NCI-H1694 (cell line): ENCODE measurements at places on chromosomes 12 and 14.

DNA sequence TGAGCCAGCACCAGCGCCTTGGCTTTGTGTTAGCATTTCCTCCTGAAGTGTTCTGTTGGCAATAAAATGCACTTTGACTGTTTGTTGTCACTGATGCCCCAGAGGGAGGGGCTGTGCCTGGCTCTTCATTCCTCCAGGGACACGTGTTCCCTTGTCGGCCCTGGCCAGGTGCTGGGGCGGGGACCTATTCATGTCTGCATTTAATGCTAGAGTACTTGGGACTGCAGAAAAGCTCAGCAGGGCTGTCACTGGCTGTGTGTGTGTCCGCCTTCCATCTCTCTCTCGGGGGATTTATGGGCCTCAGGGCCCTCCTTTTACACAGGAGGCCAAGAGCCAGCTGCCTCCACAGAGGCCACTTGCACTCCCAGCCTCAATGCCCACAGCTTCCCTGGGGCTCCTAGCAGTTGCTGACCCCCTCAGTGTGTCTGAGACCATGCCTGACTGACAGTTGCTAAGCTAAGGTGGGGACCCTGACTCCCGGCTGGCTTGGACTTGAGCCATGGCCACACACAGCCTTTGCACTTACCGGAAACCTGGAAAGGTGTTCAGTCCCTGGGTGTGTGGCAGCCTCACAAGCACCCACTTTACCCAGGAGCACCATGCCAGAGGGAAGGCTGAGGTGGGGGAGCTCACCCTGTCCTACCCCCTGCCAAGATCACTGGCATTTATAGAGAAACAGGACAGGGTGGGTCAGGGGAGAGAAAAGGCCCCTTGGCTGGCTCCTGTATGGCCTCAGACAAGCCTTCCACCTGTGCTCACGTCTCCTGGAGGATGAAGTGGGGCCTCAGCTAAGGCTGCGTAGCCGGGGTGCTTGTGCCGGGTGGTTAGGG is 27.8 kb downstream of the HIP1R start:
- no peak for DNase-seq

- no peak for DNase-seq
Observed at GRCh38 chr12:21751517-21751916, 23.0 kb downstream of the KCNJ8 start.

DNA sequence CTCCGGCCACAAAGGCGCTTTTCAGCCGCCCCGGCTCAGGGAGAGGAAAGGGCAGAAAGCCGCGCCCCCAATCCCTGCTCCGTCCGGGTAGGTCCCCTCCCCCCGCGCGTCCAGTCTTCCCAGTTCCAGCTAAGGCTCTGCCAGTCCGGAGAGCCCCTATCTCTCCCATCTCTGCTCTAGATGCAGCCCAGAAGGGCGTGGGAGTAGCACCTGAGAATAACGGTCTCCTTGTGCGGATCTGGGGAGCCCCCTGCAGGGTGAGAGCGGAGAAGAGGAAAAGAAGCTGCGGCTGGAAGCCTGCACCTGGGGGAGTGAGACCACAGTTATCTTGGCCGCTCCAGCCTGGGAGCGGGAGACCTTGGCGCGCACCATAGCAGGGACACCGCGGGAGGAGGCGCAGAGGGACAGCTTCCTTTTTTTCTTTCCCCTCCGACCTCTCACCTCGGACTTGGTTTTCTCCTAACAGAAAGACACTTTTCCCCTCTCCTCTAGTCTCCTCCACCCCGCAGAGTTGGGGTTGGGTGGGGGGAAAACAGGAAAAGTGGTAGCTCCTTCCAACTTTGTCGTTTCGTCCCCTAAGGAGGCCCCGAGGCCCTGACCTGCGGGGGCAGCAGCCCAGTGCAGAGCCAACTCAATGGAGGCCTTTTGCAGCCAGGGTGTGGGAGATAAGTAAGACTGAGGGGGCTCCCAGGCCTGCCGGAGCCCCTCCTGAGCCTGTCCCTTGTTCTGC is 2.4 kb downstream of the DHH start:
- no peak for DNase-seq

DNA sequence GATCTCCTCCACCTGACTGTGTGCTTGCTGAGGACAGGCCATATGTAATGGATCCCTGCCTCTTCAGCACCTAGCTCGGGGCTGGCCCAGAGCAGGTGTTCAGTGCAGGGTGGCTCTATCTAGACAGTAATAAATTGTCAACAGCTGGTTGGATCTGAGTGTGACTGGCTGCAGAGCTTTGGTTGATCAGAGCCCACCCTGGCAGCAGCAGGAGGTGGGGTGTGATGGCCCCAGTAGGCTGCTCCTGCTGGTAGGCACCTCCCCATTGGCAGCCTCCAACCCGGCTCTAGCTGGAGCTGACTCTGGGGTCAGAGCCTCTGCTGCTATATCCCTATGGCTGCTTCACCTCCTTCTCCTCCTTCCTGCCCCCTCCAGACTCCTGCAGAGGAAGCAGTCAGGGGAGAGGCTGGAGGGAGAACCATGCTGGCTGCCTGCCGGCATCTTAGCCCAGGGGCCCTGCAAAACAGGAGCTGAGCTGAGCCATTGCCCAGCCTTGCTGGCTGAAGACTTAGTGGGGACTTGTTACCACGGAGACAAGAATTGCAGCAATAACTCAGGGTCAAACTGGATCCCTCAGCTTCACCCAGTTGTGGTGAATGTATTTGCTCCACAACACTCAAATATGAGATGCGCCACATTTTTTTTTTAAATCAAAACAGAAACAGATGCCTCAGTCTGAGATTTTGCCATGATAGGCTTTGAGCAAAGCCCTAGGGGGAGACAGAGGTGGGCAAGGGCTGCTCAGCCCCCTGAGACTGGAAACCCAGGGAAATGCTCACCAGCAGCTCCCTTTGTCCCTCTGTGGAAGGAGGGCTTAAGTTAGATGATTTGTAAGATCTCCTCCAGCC is 22.2 kb downstream of the TMEM63C start:
- peak; percentile 92 for DNase-seq

DNA sequence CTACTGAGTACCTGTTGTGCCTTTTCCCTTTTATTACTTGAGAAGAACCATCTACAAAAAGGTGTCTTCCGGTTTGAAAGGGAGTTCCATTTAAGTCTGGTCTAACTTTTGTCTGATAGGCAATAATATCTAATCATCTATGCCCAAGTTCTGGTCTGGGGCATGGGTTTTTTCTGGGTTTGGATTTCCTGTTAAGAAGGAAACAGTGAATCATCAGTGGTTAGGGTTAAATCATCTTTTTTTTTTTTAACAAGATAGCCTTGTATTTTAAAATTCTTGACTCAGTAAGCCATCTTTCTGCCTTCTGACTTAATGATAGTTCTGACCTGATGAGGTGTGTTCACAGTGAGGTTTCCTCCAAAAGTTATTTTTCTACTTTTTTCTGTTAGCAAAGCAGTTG is 29.3 kb upstream of the CPNE8 start:
- no peak for DNase-seq

DNA sequence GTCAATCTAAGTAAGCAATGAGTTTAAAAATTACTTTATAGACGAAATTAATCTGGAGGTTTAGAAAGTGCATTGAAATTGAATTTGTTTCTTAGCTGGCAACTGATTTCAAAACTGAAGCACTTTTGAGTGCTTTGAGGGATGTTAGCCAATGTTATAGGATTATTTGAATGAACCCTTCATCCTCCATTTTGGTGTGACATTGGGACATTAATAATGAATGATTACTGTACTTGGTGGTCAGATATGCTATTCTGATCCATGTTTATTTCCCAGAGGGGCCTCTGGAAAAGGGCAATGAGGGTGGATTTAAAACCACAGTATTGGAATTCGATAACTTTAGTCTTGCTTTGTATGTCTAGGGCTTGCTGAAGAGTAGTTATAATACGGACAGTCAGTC is 183.2 kb downstream of the AKAP6 start:
- no peak for DNase-seq

GRCh38 chr12:49543221-49543913 is 4.5 kb downstream of the KCNH3 start:
- no peak for DNase-seq

DNA sequence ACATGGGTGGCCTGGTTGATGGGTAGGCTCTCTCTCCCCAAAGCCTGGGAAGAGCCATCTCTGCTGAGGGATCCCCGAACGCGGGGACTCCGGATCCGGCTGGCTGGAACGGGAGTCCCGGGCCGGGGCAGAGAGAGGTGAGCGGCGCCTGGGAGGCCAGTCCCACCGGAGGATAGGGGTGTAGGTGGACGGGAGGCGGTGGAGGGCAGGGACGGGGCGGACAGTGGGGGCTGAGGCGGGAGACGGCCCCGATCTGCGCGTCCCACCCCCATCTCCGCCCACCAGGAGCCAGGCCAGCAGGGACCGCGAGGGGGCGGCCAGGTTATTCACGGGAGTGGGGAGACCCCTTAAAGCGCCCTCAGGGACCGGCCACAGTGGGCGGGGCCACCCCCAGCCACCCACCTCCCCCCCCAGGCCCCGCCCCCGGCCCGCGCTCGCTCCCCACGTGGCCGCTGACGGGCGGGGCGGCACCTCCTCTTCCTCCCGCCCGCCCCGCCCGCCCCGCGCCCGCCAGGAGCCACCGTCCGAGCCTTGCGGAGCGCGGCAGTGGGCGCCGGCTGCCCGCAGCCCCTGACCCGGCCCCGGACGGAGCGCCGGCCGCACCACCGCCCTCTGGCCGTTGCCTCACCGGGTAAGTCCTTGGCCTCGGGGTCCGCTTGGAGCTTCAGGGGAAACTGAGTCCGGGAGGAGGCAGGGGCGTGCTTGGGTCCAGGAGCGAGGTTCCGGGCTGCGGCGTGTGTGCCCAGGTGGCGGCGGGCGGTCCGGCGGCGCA is at the start of gene INF2:
TSS of gene INF2 (plus strand) at position 510 of the 772 bp plus-strand sequence. CDS start 11,748 bp downstream, outside the sequence.
- DNase-seq, result peak; percentile 49

GRCh38 chr12:8501720-8502119 is 11.6 kb upstream of the CLEC4D start:
- DNase-seq, result no peak

GRCh38 chr12:132284827-132285741 is 44.3 kb downstream of the GALNT9 start:
- DNase-seq, result no peak

DNA sequence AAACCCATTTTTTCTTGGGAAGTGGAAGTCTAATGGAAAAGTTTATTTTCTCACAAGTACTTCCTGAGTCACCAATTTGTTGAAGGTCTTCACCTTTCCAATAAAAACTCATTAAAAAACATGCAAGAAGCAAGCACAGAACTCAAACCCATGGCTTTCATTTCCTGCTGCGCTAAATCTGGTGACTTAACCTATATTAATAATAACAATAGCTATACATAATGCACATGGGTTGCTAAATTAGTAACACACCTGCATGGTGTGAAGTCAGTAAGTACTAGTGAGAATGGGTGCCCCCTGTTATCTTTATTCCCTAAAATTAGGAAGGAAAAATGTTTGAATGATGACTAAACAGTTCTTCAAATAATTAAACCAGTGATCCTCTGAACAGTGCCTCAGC is 52.3 kb downstream of the PPP2R5C start:
- no peak for DNase-seq

DNA sequence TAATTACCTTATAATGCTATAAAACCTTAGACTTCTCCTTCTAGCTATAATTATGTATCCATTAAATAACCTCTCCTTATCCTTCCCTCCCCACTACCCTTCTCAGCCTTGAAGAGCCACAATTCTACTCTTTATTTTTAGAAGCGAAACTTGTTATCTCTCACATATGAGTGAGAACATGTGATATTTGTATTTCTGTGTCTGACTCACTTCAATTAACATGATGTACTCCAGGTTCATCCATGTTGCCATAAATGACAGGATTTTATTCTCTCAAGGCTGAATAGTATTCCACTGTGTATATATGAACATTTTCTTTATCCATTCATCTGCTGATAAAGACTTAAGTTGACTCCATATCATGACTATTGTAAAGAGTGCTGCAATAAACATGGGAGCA is 485.6 kb downstream of the FLRT2 start:
- DNase-seq, result no peak

- no peak for DNase-seq
Observed at GRCh38 chr12:62909340-62909739, 25.6 kb downstream of the PPM1H start.

DNA sequence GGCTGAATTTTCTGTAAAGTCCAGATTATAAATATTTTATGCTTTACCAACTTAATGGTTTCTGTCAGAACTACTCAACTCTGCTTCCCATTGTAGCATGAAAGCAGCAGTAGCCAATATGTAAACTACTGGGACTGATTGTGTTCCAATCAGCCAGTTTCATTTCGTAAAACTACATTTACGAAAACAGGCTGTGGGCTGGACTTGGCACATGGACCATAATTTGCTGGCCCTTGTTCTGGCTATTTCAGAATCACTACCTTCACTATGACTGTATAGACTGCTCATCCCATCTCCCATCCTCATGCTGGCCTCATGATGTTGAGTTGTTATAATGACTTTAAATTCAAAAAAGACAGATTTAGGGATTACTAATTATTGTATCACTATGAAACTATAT is 38.7 kb downstream of the FAR2 start:
- no peak for DNase-seq

DNA sequence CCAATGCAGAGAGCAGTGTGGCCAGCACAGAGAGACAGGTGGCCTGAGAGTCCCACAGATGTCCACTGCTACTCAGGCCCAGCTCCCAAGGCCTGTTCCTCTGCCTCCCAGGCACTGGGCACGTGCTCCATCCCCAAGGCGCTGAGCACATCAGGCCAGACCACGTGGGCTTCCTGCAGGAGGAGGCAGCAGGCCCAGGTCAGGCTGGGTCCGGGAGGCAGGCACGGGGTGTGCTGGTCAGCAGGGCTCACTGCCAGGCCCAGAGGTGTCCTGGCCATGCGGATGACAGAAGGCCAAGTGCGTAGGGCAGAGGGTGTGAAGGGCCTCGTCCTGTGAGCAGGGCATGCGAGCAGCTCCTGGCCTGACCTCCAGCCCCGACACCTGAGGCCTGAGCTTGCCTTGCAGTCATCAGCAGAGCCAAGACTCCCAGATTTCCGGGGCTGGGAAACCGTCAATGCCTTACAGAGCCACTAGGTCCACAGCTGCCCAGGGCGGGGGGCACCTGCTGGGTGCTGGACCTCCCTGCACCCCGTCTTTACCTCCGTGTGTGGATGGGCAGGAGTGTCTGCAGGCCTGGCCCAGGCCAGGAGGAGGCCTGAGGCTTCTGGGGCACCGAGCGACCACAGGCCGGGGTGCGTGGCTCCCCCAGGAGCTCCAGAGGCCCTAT is 14.9 kb downstream of the TRMT61A start:
- DNase-seq, result no peak

DNA sequence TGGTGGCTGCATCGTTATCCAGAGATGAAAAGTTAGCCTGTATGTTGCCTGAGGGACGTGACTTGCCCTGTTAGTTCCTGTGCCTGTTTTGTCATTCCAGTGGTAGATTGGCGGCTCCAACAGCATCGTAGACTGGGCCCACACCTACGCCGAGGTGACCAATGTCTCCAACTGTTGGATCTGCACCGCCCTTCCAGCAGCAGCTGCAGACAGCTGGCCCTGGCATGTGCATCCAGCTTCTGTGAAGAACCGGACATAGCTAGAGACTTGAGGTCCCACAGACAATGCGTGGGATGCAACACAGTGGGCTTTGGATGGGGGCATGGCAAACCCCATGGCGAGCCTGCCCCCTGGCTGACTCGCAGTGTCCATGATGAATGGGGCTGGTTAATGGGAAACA is 93.0 kb upstream of the TMPO start:
- DNase-seq, result no peak
